ENCODE measurements at places on chromosomes 1 and 21. TPM values are rescaled to one million over a fixed set of nuclear protein-coding genes. Genes with fewer than 3 reads are reported as not detected.
A peak's percentile ranks its signal among the peaks of the same experiment; 100 is the strongest.

The OR2AK2 gene
- 0.35 TPM for total RNA-seq

The ALG14 gene
- total RNA-seq: 4.1 TPM

The SELENBP1 gene
- total RNA-seq: not detected

The OR6K3 gene
- not detected for total RNA-seq

The KPRP gene
- not detected for total RNA-seq

The S100A7 gene
- not detected for total RNA-seq

The PSMA5 gene
- total RNA-seq: 169 TPM

DNA sequence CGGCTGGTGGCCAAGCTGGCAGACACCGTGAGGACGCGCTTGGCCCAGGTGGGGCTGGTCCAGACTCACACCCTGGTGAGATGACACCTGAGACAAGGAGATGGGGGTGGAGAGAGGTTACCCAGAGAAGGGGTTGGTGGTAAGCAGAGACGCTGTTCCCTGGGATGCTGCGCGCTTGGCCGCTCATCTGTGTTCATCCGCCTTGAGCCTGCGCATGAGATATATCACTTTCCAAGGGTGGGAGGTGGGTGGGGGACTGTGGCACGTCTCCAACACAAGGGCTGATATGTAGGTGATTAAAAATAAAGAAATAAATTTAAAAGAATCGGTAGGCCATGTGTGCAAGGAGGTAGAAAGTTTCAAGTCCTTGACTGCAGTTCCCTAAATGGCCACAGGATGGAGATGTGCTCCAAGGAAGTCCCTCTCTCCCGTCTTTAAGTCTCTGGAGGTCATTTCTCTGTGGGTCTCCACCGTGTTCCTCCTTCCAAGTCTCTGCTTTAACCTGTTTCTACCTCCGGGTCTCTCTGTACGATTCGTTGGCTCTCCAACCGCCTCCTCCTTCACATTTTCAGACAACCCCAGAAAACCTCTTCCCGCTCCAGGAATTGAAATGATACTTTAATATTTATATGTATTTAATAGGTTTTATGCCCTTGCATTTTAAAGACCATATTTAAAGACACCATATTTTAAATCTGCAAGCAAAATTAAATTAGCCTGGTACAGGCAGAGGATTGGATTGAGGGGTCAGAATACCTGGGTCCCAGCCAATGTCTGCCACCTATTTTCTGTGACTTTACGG lies 4.5 kb downstream of the TTC24 start:
- H3K27me3 ChIP-seq: no peaks in the 10 kb centered on the region
- peak; percentile 80 for DNase-seq
- H3K4me1 ChIP-seq: peaks cover 35% of the 10 kb centered on the region

DNA sequence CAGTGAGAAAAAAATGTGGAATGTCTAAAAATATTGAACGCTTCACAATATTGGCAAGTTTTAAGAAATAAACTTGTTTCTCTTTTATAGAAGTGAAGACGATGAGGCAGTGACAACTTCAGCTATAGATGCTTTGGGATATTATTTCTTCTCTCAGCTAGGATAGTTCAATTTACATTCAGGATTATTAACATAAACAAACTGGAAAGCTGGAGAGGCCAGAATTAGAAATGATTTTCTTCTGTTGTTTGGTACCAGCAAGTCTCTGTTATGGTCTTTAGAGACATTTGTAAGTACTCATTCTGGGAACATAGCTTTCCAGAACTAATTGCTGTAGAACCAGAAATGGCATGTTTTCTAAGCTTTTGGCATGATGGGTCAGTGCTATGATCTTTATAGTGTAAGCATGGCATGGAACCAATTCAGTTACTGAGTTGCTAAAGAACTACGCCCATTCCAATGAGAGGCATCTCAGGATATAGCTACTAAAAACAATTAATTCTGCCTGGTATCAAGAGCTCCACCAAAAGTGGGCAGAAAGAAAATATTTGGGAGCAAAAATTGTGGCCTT lies 599.5 kb upstream of the B3GALT2 start:
- DNase-seq: no peak
- no peaks in the 10 kb centered on the region for H3K4me1 ChIP-seq
- no peak overlapping the region for H3K27ac ChIP-seq
- no peaks in the 10 kb centered on the region for H3K36me3 ChIP-seq
- H3K27me3 ChIP-seq: no peaks in the 10 kb centered on the region
- no peak overlapping the region for H3K4me3 ChIP-seq

- DNase-seq: no peak
- peaks cover 42% of the 10 kb centered on the region for H3K4me1 ChIP-seq
- peaks cover 31% of the 10 kb centered on the region for H3K27me3 ChIP-seq
- no peak overlapping the region for H3K4me3 ChIP-seq
- no peaks in the 10 kb centered on the region for H3K36me3 ChIP-seq
These were observed 5.3 kb upstream of the GPR88 start for GRCh38 chr1:100532645-100533044.

DNA sequence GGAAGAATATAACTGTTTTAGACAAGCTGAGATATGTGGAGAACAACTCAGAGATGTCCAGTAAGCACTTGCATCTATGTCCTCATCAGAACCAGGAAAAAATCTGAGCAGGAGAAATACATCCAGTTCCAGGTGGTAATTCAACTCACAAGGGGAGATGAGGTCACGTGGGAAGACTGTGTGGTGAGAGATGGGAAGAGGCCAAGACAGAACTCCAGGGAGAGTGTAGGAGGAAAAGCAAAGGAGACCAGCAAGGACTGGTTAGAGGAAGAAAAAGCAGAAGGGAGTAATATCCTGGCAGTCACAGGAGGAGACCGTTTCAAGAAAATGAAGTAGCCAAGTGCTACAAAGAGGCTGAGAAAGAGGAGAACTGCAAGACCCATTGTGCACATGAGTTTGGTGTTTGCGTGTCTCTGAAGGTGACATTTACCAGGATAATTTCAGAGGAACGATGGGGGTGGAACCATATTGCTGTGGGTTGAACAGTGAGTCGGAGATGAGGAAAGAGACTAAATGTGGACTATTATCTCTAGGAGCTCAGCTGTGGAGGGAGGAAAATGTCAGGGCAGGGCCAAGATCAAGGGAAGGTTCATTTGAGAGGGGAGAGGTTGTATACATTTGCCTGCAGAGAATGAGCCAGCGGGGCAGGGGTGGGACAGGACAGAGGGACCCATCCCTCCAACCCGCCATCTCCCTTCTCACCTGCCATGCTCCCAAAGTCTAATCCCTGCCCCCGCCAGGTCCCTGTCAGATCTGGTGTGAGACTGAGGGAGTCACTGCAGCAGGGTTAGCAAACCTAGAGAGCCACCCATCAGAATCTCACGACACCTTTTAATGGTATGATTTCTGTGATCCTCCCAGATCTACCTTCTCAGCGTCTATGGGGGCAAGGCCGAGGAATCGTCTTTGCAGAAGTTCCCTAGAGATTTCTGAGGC lies 24.9 kb downstream of the SUSD4 start:
- H3K27me3 ChIP-seq: no peaks in the 10 kb centered on the region
- DNase-seq: no peak
- H3K4me3 ChIP-seq: no peak overlapping the region
- no peak overlapping the region for H3K27ac ChIP-seq
- H3K4me1 ChIP-seq: no peaks in the 10 kb centered on the region
- no peaks in the 10 kb centered on the region for H3K36me3 ChIP-seq

GRCh38 chr1:116921301-116921885 lies 11.7 kb downstream of the PTGFRN start:
- H3K36me3 ChIP-seq: no peaks in the 10 kb centered on the region
- no peak overlapping the region for H3K4me3 ChIP-seq
- H3K27me3 ChIP-seq: no peaks in the 10 kb centered on the region
- no peak for DNase-seq

DNA sequence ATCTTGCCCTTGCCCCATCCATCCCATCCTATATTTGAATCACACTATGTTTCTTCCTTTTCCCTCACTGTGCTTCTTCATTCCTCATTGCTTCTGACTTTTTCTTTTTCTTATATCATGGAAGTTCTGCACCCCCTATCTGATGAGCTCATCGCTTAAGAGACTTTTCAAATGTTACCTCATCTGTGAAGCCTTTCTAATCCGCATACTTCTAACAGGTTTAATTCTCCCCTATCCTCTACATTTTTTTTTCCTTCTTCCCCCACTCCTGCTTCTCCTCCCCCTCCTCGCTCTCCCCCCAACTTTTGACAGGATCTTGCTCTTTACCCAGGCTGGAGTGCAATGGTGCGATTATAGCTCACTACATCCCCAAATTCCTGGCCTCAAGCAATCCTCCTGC lies 39.5 kb downstream of the OSBPL9 start:
- H3K27me3 ChIP-seq: no peaks in the 10 kb centered on the region
- H3K4me3 ChIP-seq: no peak overlapping the region
- no peak for DNase-seq
- H3K4me1 ChIP-seq: no peaks in the 10 kb centered on the region
- no peaks in the 10 kb centered on the region for H3K36me3 ChIP-seq
